Activated T-cell treated with anti-CD3 and anti-CD28 coated beads, Interleukin-2, amount 50 U/mL, for 48 hours (primary cell): ENCODE measurements at places on chromosomes 3 and 15.
A peak's percentile ranks its signal among the peaks of the same experiment; 100 is the strongest.

DNA sequence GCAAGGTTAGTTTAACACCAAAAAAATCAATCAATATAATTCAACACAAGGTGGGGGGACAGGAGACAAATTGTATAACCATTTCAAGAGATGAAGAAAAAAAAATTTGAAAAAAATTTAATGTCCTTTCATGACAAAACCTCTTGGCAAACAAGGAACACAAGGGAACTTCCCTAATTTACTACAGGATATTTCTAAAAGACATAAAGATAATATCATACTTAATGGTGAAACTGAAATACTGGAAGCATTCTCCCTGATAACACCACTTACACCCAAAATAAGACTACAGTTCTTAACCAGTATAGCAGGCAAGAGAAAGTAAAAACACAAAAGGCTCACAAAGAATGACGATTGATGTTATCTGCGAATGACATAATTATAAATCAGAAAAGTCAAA, 44.7 kb downstream of the IFT57 start:
- DNase-seq = no peak

DNA sequence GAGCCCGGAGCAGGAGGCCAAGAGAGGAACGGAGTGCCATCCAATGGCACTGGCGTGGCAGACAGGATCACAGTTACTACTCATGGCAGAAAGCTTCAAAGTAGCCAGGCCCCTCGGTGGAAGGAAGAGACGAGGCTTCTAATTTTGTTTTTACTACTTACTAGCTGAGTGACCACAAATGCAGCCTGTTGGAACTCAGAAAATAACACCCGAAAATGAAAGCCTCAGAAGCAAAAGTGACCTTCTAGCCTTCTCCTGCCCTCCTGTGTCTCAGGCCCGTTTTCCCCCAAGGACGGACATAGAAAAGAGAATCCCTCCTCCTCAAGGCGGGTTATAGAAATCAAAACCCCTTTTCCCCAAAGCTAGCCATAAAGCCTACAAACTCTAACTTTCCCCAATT, 9.9 kb upstream of the STRA6 start:
- DNase-seq = no peak

DNA sequence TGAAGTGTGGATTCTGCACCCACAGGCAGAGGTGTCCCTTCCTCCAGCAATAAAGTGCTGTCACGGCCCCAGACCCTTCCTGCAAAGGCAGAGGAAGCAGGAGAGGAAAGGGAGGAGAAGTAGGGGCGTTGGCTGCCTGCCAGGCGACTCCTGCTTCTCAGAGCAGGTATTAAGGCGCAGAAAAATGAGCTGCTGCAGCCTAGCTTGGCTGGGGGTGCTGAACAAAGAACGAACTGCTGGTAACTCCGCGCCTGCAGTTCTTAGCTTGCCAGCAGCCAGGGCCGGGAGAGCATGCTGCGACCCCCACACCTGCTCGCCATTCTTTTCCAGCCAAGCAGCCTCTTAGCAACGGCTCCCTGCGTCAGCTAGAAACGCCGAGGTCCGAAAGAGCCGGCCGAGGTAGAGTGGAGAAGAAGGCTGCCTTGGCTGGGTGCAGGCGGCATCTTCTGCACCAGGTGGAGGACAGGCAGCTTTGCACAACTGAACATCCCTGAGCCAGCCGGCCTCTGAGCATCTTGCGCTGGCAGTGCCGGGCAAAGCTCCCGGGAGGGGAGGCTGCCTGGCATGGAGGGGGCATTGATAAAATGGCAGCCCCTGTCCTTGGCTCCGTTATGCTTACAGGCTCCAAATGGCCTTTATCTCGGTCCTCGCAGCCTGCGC, 296.0 kb downstream of the MEX3B start:
- DNase-seq = no peak

- no peak for DNase-seq
Observed at GRCh38 chr3:125107861-125108567, 52.2 kb upstream of the HEG1 start.

- no peak for DNase-seq
Observed at GRCh38 chr15:29776859-29777258, 45.4 kb downstream of the TJP1 start.

GRCh38 chr3:30729512-30729911, 123.1 kb downstream of the TGFBR2 start:
- DNase-seq = no peak

GRCh38 chr15:71111181-71111565, 4.1 kb upstream of the THSD4 start:
- no peak for DNase-seq

GRCh38 chr3:134406331-134407238, 32.3 kb upstream of the AMOTL2 start:
- no peak for DNase-seq

GRCh38 chr3:190585805-190586630, 72.1 kb downstream of the IL1RAP start:
- peak; percentile 63 for DNase-seq

DNA sequence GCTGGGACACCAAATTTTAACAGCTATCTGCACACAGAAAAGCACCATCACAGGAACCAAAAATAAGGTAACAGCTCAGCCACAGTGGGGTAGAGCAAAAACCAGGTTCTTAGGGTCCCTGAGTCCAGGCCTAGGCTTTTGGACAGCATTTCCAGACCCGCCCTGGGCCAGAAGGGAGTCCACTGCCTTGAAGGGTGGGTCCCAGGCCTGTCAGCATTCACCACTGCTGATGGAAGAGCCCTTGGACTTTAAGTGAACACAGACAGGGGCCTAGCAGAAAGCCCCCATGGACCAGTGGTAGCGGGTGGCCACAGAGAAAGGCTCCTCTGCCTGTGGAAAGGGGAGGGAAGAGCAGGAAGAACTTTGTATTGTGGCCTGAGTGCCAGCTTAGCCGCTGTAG, 56.4 kb downstream of the PLCH1 start:
- no peak for DNase-seq
